ENCODE measurements at places on chromosomes 5 and 9. TPM values are rescaled to one million over a fixed set of nuclear protein-coding genes. Genes with fewer than 3 reads are reported as not detected.
A peak's percentile ranks its signal among the peaks of the same experiment; 100 is the strongest.

The GFPT2 gene
- 11.3 TPM for total RNA-seq

The CENPK gene
- total RNA-seq: 14.6 TPM

GRCh38 chr5:2103940-2104339 is 221.2 kb upstream of the IRX4 start:
- H3K27me3 ChIP-seq: peaks cover 2% of the 10 kb centered on the region
- no peak overlapping the region for H3K4me3 ChIP-seq
- no peaks in the 10 kb centered on the region for H3K4me1 ChIP-seq
- no peak for DNase-seq
- no peak overlapping the region for H3K27ac ChIP-seq
- H3K36me3 ChIP-seq: no peaks in the 10 kb centered on the region

DNA sequence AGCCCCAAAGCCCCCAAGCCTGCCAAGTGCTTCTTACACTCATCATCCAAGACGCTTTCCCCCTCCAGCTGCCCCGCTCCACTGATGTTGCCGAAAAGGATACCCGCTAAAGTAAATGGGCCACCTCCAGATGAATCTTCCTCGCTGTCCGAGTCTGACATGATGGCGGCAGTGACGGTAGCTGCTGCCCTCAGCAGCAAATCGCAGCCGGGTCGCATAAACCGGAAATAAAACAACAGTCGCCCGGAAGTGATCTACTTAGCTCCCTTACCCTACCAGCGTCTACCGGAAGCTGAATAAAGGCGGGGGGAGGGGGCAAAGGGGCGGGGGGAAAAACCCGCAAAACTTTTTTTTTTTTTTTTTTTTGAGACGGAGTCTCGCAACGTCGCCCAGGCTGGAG is at the start of gene TAF1L:
Gene TAF1L, minus strand, starts transcription at position 308 of the 400 bp plus-strand sequence. Its CDS starts 90 bp downstream, at position 218.
- no peaks in the 10 kb centered on the region for H3K4me1 ChIP-seq
- H3K4me3 ChIP-seq: no peak within 1 kb of the TSS
- H3K27me3 ChIP-seq: no peaks in the 10 kb centered on the region
- H3K36me3 ChIP-seq: no peaks in the 10 kb centered on the region

DNA sequence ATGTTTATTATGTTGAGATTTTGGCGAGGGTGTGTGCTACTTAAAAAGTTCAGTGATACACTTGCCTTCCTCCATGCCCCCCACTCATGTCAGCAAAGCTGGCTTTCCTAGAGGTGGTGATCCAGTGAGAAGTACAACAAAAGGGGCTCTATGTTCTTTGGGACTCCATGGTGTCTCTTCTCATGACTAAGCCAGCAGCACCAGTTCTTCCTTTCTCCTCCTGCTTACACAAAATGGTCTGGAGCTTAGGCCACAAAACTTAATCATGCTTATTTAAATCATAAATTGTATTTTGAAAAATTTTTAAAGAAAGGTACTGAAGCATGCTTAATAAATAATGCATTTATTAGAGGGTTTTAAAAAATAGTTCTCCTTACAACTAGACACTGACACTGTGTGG is 22.4 kb downstream of the MOCS2 start:
- peaks cover 20% of the 10 kb centered on the region for H3K4me1 ChIP-seq
- H3K27me3 ChIP-seq: no peaks in the 10 kb centered on the region
- no peak overlapping the region for H3K4me3 ChIP-seq
- no peak for DNase-seq

The DND1 gene
- 0.31 TPM for total RNA-seq

DNA sequence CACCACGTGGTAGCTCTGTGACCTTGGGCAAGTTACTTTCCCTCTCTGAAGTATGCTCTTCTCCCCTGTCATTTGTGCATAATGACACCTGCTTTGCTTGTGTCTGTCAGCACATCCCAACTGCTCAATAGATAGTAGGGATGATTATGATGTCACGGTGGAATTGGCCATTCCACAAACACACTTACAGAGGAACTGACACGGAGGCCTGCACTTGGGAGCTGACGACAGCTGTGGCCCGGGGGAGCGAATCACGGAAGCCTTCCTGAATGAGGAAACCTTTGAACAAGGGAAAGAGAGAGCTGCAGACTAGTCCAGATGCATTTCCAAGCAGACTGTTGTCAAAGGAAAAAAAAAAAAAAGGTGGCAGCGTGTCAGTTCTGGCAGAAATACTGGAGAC is 21.0 kb downstream of the TLX3 start:
- no peak for DNase-seq
- no peaks in the 10 kb centered on the region for H3K36me3 ChIP-seq
- no peak overlapping the region for H3K27ac ChIP-seq
- H3K4me1 ChIP-seq: no peaks in the 10 kb centered on the region

DNA sequence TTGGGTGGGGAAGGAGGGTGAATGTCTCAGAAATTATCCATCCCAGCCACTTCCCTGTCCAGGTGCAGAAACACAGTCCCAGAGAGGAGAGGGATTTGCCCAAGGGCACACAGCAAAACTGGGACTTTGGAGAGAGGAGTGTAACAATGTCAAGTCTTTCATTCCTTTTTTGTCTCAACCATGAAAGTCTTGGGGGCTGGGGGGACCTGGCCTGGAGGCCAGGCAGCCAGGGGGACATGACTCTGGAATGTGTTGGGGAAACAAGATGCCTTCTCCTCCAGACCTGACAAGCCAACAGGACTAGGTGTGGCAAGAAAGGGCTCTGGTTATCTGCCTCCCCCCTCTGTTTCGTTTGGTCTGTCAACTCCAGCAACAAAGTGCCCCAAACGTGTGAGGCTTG is 13.9 kb upstream of the HAND1 start:
- H3K4me1 ChIP-seq: no peaks in the 10 kb centered on the region
- H3K36me3 ChIP-seq: no peaks in the 10 kb centered on the region
- H3K27ac ChIP-seq: no peak overlapping the region
- no peak overlapping the region for H3K4me3 ChIP-seq
- no peak for DNase-seq

DNA sequence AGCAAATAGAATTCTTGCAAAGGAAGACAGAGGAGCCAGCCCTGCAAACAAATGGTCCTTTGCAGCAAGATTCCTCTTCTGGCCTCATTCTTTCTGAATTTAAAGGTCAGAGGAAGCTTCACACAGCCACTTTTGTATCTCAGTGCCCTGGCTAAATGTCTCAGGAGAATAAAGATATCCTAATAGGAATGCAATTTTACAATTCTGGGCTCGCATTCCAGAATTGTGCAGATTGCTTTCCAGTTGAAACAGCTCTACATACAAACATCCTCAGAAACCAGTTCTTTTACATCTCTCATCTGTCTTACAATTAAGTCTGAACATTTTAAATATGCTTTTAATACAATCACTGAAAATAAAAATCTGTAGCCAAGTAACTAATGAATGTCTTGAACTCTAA is 14.6 kb upstream of the ACOT12 start:
- H3K36me3 ChIP-seq: no peaks in the 10 kb centered on the region
- DNase-seq: peak; percentile 45
- no peak overlapping the region for H3K27ac ChIP-seq
- H3K4me1 ChIP-seq: no peaks in the 10 kb centered on the region

The LRRC70 gene
- total RNA-seq: 5.8 TPM

Data from muscle of leg (tissue), 16 donors.